ENCODE measurements at places on chromosomes 1 and 21. TPM values are rescaled to one million over a fixed set of nuclear protein-coding genes. Genes with fewer than 3 reads are reported as not detected.

TXNDC12 gene
- total RNA-seq = 26.6 TPM

MYOG gene
- total RNA-seq = not detected

ALG14 gene
- 1.9 TPM for total RNA-seq

KCNJ9 gene
- total RNA-seq = 0.12 TPM

CRP gene
- total RNA-seq = not detected

SIPA1L2 gene
- total RNA-seq = 12.8 TPM

CHODL gene
- total RNA-seq = 0.97 TPM

SYT11 gene
- 4.0 TPM for total RNA-seq

AMIGO1 gene
- total RNA-seq = 7.9 TPM

PDPN gene
- 36.1 TPM for total RNA-seq

DIPK1A gene
- total RNA-seq = 7.4 TPM

LCE1E gene
- 91.9 TPM for total RNA-seq

CELF3 gene
- total RNA-seq = not detected

HPDL gene
- 0.34 TPM for total RNA-seq

ITGB2 gene
- total RNA-seq = 21.5 TPM

BGLAP gene
- 3.4 TPM for total RNA-seq

CFHR3 gene
- 0.42 TPM for total RNA-seq

RPS27 gene
- 3,917 TPM for total RNA-seq

OR14A2 gene
- not detected for total RNA-seq

CD101 gene
- 0.91 TPM for total RNA-seq

GBP2 gene
- total RNA-seq = 63.0 TPM

SPRR2G gene
- total RNA-seq = 58.1 TPM

BCL2L15 gene
- 86.4 TPM for total RNA-seq

FCRL4 gene
- total RNA-seq = not detected

GNB1 gene
- total RNA-seq = 132 TPM

PKLR gene
- 0.52 TPM for total RNA-seq

KCTD3 gene
- 20.4 TPM for total RNA-seq

CDK18 gene
- 5.6 TPM for total RNA-seq

PTPRC gene
- total RNA-seq = 5.1 TPM

WDR64 gene
- total RNA-seq = not detected

CCDC17 gene
- 2.1 TPM for total RNA-seq

CACNA1S gene
- not detected for total RNA-seq

KRTAP27-1 gene
- not detected for total RNA-seq

ESPN gene
- 31.6 TPM for total RNA-seq

FMO3 gene
- total RNA-seq = 3.2 TPM

ATP6V1G3 gene
- total RNA-seq = not detected

OR2L5 gene
- total RNA-seq = not detected

GJA8 gene
- total RNA-seq = not detected

AMY2B gene
- 16.9 TPM for total RNA-seq

DCDC2B gene
- not detected for total RNA-seq

PLA2G2F gene
- total RNA-seq = 19.9 TPM

S100A3 gene
- 2.2 TPM for total RNA-seq

ANKRD34A gene
- 1.3 TPM for total RNA-seq

CELA2B gene
- not detected for total RNA-seq

GCSAML gene
- 0.08 TPM for total RNA-seq
